ENCODE measurements at places on chromosomes 2 and 18.

DNA sequence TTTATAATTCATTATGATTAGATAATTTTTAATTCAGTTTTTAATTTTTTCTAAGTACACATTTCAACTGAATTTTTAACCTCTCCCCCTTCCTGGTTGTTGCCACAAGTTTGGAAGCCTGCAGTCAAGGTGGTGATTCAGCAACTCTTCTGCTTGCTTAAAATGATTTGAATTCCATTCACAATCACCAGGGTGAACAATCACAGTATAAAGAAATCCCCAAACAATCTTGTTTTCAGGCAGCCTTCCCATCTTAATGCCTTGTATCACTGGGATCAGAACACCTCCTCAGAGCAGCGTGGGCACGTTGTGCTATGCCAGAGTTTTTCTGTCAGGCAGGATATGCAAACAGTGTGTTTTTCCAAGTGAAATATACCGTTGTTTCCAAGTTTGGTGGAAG is 46.7 kb upstream of the BARD1 start:
- no peak for DNase-seq

GRCh38 chr18:4581966-4582365 is 126.9 kb upstream of the DLGAP1 start:
- DNase-seq: no peak

GRCh38 chr18:77119101-77119850 is 13.3 kb downstream of the MBP start:
- DNase-seq: no peak

GRCh38 chr2:71417300-71418202 is 35.8 kb upstream of the DYSF start:
- no peak for DNase-seq

GRCh38 chr18:68722821-68723220 is 7.9 kb upstream of the TMX3 start:
- DNase-seq: no peak

DNA sequence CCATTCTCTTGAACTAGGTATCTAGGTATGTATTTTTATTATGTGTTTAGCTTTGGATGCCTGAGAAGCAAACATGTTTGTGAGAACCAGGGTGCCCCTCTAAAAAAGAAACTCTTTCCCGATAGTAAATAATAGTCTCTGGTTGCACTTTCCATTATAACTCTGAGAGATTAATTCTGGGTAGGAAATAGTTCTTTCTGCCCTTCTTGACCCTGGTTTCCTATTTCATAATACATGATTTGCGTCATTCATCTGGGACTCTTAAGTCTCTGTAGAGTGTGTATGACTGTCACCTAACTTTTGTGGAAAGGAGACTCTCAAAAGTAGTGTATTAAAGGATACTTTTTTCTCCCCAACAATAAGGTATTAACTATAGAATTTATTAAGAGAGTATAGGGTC is 31.5 kb downstream of the ACSL3 start:
- no peak for DNase-seq

DNA sequence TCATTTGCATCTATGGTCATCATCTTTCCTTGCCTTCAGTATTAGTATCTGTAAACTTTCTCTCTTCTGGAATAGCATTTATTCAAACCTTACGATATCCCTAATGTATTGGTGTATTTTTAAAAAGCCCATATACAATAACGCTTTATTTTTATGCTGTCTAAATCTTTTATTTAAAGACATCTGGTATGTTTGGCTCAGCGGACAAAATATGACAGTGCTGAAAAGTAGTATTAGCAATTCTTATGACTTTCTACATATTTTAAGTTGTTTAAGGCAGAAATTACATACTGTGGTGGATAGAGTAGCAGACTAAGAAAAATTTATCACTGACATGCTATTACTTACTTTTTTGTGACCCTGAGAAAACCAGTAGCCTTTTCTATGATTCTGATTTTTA is 41.8 kb upstream of the SLC4A10 start:
- DNase-seq: no peak

- no peak for DNase-seq
Measured at GRCh38 chr2:166170356-166170755, 42.5 kb upstream of the SCN1A start.

DNA sequence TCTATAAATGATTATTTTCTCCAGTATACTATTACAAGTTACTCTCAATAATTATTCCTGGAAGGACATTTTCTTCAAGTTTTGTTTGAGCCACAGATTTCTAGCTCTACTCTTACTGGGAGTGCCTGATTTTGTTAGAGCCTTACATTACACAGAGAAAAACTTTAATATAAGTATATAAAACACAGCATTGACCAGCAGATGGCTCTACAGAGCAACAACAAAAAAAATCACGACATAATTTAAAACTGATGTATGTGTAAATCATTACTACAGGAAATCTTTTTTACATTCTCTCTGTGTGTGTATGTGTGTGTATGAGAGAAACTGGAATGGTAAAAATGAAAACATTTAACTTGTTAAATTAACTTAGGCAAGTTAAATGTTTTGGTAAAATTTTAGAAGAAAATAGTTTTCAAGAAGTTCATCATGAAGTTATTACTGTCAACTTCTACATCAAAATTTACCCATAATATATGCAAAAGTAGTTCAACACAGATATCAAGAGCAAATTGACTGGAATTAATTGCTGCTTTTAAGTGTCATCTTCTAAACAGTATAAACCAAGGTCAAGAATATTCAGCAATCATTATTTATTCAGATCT is 103.3 kb downstream of the MDH1 start:
- DNase-seq: peak; percentile 49

DNA sequence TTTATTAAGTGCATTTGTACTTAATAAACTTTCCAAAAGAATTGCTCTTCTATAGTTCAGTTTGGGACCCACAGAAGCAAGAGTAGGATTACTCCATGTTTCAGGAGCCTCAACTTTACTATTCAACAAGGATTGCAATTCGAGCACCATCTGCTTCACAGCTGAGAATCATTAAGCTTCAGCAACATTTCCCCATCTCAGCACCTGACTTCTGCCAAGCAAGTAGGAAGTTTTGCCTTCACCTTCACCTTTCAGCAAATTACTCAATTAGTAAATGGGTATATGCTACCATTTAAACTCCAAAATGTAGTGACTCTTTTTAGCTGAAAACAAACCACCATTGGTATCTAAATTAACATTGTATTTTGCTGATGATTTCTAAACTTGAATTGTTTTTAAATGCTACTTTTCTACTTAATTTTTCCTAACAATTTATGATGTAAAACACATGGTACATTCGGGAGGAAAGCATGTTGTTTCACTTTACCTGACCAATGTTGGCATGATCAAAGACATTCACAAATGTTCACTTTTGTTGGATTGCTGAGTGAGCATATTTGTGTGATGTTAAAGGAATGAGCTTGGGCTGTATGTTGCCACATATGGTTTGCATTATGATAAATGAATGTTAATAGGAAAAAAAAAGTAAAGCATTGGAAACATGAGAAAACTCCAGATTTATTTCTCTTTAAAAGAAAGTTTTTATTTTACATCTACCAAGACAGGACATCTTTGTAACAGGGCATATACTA is 159.2 kb downstream of the GULP1 start:
- no peak for DNase-seq

DNA sequence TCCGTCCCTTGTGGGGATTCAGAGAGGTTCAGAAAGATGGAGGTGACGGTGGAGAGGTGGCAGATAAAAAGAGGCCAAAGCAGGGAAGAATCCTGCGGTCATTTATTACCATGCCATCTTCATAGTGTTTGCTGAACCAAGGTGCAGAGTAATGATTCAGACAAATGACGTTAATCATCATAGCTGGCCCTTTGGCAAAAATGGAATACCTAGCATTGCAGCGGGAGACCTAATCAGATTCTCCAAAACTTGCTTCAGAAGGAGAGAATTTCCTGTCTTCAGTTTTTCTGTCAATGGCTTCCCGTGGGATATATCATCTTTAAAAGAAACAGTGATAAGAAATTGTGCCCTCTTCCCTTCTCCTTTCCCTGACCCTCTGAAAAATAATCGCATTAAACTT is 175.4 kb downstream of the PTGR3 start:
- no peak for DNase-seq

- peak; percentile 33 for DNase-seq
Measured at GRCh38 chr2:207692206-207693065, 19.0 kb upstream of the CCNYL1 start.

GRCh38 chr18:2655954-2656236 is 369 bp downstream of the SMCHD1 start:
- DNase-seq: no peak

DNA sequence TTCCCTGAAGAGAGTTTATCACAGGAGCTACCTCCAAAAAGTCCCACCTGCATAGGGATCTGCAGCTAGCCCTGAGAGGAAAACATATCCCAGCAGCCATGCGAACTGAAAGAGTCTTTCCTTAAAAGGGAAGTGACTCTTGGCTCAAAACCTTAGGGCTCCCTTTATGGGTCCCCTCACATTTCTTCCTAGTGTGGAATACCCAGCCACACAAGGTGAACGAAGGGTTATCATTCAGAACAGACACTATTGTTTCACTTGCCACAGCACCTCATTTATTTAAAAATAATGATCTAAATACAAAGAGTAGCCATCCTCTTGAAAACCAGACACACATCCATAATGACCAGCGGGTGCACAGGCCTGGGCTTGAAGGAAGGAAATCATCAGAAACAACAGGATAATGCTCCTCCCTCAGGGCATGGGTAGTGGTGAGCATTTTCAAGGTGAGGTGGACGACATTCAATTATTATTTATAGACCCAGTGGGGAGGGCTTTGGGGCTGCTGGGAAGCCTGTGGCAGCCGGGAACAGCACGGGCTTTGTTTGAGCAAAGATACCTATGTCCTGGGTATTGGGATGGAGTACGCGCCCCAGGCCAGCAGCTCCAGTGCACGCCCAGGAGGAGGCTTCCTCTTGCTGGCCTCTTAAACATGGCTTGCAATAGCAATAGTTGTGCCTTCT is 119.0 kb upstream of the ITGA6 start:
- DNase-seq: no peak

DNA sequence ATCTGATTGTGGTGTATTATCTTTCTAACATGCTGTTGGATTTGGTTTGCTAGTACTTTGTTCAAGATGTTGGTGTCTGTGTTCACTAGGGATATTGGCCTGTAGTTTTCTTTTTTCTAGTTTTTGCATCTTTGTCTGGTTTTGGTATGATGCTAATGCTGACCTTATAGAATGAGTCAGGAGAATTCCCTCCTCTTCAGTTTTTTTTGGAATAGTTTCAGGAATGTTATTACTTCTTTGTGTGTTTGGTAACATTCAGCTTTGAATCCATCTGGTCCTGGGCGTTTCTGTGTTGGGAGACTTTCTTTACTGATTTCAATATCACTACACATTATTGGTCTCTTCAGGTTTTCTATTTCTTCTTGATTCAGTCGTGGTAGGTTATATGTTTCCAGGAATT is 124.2 kb upstream of the EPB41L5 start:
- DNase-seq: no peak

- DNase-seq: no peak
Measured at GRCh38 chr2:205177546-205177945, 504.8 kb upstream of the NRP2 start.

DNA sequence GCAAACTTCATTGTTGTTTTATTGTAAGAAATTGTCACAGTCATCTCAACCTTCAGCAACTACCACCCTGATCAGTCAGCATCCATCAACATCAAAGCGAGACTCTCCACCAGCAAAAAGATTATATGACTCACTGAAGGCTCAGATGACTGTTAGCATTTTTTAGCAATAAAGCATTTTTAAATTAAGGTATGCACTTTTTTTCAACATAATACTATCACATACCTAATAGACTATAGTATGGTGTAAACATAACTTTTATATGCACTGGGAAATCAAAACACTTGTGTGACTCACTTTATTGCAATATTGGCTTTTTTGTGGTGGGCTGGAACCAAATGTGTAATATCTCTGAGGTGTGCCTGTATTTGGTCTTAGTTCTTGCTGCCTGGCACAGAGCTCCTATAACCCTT is 15.6 kb downstream of the SCN1A start:
- no peak for DNase-seq

DNA sequence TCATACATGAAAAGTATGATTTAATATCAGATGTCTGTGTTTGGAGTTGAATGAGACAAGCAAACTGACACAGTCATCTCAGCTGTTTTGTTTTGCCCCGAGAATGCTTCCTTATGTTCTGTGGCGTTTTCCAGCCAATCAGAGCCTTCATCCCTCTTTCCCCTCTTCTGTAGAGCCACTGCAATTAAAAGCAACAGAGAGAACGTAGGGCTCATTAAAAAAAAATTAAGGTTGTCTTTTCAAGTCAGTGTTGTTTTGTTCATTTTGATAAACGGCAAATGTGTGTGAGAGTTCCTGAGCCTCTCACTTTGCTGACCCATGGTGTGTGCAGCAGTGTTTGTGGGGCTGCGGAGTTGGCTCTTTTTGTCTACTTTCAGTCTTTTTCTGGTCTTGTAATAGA is 216.0 kb downstream of the FHOD3 start:
- DNase-seq: no peak

- DNase-seq: no peak
Measured at GRCh38 chr2:98875081-98875728, 60.8 kb downstream of the CRACDL start.

- DNase-seq: no peak
Measured at GRCh38 chr2:211429256-211429920, 873.0 kb downstream of the CPS1 start.

DNA sequence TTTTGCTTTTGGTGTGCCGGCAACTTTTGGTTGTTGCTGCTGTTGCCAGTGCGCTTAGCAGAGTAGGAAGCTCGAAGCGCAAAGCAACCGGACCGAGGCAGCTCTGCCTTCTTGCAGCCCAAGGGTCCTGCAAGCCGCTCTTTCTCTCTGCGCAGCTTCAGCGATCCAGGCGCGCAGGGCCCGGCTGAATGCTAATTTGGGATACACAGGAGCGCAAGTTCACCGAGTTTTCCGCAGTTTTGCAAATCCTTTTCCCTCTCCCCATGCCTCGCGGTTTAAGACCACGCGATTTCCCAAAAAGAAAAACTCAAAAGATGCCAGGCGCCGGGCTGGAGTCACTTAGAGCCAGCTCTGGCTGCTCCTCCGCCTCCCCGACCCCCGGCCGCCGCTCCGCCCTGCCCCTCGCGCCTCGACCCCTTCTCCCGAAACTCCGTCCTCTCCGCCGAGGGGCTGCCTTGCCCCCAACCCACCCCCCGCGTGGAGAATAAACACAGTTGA is 13.5 kb upstream of the SIX3 start:
- DNase-seq: no peak

DNA sequence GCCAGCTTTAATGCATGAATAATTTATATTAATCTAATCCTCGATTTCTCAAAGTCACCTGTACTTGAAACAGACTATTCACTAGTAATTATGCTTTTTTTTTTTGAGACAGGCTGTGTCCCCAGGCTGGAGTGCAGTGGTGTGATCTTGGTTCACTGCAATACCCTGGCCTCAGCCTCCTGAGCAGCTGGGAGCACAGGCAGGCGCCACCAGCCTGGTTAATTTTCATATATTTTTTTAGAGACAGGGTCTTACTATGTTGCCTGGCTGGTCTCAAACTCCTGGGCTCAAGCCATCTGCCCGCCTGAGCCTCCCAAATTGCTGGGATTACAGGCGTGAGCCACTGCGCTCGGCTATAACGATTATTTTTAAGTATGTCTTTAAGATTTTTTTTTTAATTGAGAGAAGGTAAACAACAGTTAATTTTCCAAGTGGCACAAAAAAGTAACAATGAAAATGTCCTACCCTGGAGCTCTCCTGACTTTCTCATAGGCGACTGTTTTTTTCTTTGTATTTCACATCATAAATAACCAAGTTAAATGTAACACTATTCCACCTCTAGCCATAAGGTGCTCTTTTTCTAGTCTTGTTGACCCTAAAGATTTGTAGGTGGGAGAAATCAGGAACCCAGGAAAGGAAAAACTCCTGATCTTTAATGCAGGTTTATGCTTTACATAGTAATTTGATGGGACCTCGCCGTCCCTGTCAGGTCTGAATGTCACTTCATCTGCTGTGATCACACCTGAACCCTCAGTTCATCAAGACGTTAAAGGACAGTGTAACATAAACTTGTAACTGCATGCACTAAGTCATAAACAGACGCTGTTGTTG is 1.3 kb upstream of the ANKRD12 start:
- DNase-seq: no peak
